ENCODE measurements at places on chromosomes 2 and 18.

GRCh38 chr2:239265681-239266433 lies 135.0 kb downstream of the HDAC4 start:
- no peak for DNase-seq

- no peak for DNase-seq
These were observed 77.4 kb downstream of the MAPRE2 start for GRCh38 chr18:35118641-35119040.

GRCh38 chr2:131584940-131585339 lies 57.3 kb downstream of the CCDC74A start:
- DNase-seq = no peak

DNA sequence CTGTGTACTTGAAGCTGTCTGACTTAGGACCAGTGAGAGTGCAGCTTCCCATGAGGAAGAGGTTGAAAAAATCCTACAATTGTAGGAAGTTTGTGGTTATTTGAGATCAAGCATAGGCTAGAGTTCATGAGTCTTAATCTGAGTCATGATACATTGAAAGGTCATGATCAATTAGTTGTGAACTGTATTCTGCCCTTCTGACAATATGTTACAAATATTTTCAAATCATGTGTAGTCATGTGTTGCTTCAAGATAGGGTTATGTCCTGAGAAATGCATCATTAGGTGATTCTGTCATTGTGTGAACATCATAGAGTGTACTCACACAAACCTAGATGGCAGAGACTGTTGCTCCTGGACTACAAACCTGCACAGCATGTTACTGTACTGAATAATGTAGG lies 68.4 kb upstream of the MFF start:
- no peak for DNase-seq

DNA sequence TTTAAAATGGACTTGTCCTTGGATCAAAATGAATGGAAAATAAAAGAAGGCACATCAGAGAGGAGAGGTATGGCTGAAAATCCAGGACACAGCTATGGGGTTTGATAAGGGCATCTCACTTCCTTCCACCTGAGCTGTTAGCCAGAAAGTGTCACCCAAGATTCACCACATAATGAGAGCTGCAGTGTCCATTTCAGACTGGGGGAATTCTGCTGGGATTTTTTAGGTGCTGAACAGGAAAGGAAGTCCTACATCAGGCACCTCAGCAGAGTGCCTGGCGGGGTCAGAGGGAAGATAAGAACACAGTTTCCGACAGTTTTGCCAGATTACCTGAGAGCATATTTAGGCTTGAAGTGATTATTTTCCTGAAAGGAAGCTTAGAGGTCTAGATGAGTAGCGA lies 187.6 kb upstream of the HNMT start:
- no peak for DNase-seq

DNA sequence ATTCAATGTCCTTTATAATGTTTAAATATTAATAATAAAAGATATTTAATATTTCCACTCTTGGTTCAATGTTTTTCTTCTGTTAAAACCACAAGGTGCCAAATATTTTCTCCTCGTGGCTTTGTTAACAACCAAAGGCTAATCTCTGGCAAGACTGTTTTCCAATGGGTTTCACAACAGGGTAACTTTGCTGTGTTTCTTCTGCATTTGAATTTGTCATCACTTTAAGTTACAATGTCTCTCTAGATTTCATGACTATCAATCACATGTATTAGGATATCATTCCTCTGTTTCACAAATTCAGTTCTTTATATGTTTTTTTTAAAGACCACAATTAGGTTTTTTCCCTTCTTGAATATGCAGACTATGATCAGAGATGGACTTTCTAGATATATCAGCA lies 469.8 kb upstream of the ACVR2A start:
- DNase-seq = no peak

GRCh38 chr2:218393750-218394290 lies 5.8 kb upstream of the CTDSP1 start:
- DNase-seq = peak; percentile 46

GRCh38 chr2:182281276-182281675 lies 145.6 kb downstream of the PDE1A start:
- DNase-seq = no peak

DNA sequence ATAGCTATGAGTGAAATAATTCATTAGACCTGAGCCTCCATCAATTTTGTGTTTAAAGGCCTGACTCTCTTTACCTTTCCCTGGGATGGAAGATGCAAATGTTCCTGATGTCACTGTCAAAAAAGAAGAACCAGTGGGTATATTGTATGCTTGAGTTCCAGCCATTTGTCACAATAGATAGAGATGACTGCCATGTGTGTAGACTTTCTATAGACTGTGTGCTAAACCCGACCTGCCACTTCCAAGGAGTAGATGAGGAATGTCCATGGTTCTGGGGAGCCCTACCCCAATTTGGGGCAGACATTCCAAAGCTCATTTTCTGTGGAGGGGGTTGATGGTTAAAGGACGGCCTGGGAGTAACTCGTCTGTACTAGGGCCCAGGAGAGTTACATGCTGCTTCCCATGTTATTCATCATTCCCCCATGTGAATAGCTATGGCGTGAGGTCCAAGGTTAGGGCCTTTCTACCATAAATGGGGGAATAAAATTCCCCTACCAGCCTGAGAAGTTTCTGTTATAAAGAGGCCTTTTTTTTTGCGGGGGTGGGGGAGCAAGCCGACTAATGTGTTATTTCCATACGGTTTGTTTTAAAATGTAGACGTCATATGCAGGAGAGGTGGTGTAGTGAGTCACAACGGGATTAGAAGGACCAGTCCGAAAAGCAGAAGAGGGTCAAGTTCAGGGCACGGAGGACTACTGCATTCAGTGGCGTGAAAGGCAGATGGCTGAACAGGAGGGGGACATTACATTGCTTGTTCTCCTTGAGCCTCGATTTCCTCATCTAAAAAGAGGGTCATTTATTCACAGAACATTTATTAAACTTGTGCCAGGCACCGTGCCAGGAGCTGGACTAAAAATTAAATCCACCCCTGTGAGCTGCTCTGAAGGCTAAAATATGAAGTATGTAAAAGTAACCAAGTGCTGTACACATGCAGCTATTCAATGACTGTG lies 24.0 kb downstream of the IL1B start:
- no peak for DNase-seq
